GM12878 (cell line): ENCODE measurements at places on chromosomes 12 and 14. TPM values are rescaled to one million over a fixed set of nuclear protein-coding genes. Genes with fewer than 3 reads are reported as not detected.

DNA sequence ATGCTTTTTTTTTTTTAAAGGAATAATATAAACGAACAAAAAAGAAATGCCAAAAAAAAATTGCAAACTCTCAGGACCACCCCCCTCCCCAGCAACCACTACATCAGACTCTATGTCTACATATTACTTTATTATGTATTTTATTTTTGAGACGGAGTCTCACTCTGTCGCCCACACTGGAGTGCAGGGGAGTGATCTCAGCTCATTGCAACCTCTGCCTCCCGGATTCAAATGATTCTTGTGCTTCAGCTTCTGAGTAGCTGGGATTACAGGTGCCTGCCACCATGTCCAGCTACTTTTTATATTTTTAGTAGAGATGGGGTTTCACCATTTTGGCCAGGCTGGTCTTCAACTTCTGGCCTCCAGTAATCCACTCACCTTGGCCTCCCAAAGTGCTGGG lies 22.9 kb downstream of the HECTD4 start:
- no peak for DNase-seq
- H3K4me3 ChIP-seq: no peak overlapping the region
- peaks cover 3% of the 10 kb centered on the region for H3K4me1 ChIP-seq

DNA sequence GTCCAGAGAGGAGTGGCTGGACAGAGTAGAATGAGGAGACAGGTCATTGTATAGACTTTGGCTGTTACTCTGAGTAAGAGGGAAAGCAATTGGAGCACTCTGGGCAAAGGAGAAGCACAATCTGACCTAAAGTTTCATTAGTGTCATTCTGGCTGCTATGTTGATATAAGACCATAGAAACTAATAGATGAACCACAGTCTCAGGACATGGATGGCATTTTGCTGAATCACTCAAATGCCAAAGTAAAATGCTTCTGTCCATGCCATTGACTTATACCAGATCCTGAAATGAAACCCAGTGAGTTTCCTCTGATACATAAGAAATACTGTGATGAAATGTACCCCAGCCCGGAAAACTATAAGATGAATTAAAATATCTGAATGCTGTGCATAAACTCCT lies 65.8 kb upstream of the COCH start:
- no peak for DNase-seq
- no peak overlapping the region for H3K4me3 ChIP-seq
- no peaks in the 10 kb centered on the region for H3K27me3 ChIP-seq
- no peak overlapping the region for H3K27ac ChIP-seq

DNA sequence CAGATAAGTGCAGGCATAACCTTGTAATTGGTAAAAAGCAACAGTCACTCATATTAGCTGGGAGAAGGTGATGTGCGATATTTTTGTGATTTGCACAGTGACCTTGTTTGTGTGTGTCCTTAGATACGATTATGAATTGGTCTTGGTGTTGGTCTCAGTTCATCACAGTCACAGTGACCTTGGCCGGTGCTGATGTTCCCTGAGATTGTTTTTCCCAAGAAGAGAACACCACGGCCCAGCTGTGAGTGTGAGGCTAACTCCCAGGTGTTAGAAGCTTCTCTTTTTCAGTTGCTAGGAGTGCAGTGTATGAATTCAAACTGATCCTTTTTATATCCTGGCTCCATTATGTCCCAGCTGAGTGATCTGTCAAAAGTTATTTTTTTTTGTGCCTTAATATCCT lies 46.2 kb downstream of the TRHDE start:
- H3K27me3 ChIP-seq: no peaks in the 10 kb centered on the region
- no peak for DNase-seq
- no peaks in the 10 kb centered on the region for H3K36me3 ChIP-seq
- H3K4me1 ChIP-seq: no peaks in the 10 kb centered on the region
- H3K4me3 ChIP-seq: no peak overlapping the region
- H3K27ac ChIP-seq: no peak overlapping the region

DNA sequence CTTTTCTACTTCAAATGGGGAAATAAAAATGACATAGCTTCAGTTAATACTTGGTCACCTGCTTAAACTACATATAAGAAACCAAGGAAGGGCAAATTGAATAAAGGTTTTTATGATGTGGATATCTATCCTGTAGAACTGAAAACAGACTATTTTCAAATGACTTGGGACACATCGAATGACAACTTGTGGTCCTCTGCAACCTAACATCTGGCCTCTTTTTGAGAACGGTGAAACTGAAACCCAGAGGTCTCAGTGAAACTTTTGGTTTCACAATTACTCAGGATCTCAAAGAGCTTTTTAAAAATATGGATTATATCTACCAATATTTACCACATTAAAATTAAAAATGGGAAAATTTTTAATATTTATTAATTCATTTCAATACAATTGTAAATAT lies 65.2 kb downstream of the PPP2R5E start:
- H3K4me1 ChIP-seq: peaks cover 29% of the 10 kb centered on the region
- DNase-seq: peak; percentile 79

GRCh38 chr12:32895688-32896431 lies 717 bp downstream of the PKP2 start:
- no peak overlapping the region for H3K27ac ChIP-seq
- H3K27me3 ChIP-seq: no peaks in the 10 kb centered on the region; the same call in none of the 2 replicates
- H3K4me1 ChIP-seq: no peaks in the 10 kb centered on the region
- H3K36me3 ChIP-seq: no peaks in the 10 kb centered on the region
- no peak for DNase-seq

Gene GPR84
- polyA plus RNA-seq: 2.7 and 3.1 TPM in 2 replicates

Gene INSM2
- not detected in 2 replicates for polyA plus RNA-seq
